Left renal cortex interstitium (tissue), 4 donors: ENCODE measurements at places on chromosomes 11 and 22. TPM values are rescaled to one million over a fixed set of nuclear protein-coding genes. Genes with fewer than 3 reads are reported as not detected.

DNA sequence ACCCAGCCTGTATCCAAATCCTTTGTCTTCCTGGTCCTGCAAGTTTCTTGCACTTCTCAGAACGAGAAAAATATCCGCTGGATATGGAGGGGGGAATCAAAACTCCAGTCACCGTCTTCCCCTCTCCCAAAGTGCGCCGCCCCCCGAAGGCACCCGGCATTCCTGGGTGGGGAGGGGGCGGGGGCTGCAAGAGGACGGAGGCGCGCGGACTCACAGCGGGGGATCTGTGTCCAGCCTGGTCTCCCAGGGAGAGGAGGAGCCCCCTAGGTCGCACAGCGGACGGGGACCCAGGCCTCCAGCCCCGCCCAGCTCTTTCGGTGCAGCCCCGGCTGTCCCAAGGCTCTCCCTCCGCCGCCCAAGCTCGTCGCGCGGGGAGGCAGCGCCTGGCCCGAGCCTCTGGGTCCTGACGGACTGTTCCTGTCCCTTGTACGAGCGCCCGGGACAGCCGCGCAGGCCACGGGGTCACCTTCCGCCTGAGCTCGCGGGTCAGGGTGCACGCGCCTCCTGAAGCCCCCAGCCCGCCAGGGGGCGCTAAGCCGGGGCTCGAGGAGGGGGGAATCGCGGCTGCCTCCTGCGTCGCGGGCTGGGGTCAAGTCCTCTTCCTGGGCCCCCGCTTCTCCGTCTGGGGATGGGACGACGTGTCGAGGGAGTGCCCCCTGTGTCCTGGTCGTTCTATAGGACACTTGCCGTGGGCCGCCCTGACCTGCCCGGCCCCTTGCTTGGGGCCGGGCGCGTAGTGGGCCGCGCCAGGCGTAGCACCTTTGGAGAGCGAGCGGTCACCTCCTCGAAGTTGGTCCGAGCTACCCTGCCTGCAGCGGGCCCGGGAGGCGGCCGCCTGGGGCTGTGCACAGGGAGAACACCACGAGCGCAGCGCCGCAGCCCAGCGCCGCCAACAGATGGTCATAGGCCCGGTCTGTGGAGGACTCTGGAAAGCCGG is 2.4 kb upstream of the WNT11 start:
- no peak for DNase-seq

DNA sequence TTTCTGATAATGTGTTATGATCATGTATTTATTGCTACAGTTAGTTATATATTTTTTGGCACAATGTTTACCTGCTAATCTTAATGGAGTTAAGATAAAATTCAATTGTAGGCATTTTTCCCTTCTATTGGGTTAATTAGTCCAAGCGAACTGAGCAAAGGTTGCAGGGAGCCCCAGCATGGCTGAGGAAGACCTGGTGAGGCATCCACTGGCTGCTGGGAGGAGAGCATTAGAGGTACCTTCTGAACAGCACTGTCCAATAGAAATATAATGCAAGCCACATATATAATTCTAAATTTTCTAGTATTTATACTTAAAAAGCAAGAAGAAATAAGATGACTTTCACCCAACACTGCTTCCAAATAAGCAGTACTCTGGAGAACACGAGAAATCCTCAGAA is 689 bp upstream of the TMEM126A start:
- no peak for DNase-seq

- DNase-seq: no peak
Observed at GRCh38 chr22:45540122-45540521, 37.4 kb downstream of the FBLN1 start.

DNA sequence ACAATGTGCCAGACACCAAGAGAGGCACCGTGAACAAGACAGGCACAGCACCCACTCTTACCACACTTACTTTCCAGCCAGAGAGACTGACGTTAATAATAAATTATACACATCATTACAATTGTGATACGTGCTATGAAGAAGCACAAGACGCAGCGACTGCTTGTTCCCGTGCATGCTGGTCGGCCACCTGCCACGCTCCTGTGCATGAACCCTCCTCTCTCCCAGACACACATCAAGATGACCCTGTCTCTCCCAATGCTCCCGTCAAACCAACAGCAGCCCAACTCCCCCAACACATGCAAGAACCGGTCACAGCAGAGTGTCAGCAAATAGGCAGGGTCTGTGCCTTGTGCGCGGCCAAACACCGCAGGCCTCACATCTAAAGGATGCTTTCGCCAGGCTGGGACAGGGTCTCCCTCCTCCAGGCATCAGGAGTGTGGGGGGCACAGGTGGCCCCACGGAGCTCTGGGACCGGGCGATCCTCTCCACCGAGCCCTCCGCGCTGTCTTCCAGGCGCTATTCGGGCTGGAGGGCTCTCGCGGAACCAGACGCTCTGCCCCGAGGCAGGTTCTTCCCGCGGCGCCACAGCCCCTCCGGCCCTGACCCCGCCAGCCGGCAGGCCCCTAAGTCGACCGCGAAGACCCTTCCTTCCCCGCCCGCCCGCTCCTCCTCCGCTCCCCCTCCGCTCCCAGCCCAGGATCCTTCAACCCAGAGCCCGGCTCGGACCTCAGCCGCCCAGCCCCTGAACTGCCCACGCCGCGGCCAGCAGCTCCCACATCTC is 533 bp downstream of the SERGEF start:
- DNase-seq: no peak

GRCh38 chr11:102757823-102758549 is 22.4 kb downstream of the MMP10 start:
- no peak for DNase-seq

DNA sequence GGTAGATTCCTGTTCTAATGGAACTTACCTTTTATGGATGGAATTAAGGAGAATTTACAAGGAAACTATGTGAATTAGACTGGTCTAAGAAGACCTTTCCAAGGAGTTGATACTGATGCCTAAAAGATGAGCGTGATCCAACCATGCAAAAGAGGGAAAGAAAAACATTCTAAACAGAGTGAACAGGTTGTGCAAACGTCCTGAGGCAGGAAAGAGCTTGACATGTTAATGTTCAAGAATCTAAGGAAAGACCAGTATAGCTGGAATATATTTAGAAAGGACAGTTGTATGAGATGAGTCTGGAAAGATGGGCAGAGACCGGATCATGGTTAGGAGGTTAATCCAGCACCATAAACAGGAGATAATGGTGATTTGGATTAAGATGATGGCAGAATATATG is 1.3 kb downstream of the DDIAS start:
- DNase-seq: no peak

GRCh38 chr22:38925571-38926041 is 31.8 kb upstream of the APOBEC3A start:
- no peak for DNase-seq

- DNase-seq: no peak
Observed at GRCh38 chr22:20569059-20570058, 61.9 kb downstream of the MED15 start.

DNA sequence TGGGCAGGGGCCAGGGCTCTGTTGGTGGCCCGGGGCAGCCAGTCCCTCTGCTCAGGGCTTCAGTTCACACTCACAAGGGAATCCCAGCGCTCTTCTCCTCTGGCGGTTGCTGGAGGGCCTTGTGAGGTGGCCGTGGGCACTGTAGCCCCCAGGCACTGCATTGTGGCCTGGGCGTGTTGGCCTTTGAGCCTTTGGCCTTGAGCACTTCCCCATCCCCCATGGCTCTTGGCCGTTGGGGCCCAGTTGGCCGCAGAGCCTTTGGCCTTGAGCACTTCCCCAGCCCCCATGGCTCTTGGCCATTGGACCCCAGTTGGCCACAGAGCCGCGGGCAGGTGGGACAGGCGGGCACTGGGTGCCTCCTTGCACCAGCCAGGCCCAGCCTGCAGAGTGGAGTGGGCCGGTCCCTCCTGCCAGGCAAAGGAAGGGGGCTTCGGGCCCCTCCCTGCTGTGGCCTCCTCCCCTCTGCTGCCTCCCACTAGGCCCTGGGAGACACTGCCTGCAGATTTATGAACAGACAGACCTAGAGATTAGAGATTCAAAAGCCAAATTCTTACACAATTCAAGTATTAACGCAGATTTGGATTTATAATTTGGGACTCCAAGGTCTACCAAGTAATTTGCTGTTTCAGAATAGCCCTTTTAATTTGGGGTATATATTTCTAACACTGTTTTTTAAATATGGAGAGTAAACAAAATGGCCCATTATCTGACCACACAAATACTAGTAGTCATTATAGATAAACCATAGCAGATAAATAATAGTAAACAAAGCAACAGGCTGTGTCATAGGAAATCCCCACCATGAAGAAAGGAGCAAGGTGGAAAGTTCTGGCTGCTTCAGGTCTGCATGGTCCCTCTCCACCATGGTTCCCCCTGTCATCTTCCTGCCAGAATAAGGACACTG is 18.2 kb upstream of the TXNRD2 start:
- no peak for DNase-seq

DNA sequence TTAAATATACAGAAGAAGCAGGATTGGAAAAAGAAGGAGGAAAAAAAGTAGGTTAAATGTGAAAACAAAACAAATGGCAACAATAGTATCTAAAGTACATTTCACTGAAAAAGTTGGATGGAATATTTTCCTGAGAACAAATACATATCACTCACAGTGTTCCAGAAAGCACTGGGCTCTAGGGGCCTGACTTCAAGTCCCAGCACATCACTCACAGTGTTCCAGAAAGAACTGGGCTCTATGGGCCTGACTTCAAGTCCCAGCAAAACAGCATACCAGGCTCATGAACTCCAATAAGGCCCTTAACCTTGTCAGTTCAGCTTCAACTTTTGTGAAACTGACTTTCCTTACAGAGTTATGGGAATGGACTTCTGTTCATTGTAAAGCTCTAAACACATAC is 46.0 kb upstream of the CCDC34 start:
- DNase-seq: no peak

DNA sequence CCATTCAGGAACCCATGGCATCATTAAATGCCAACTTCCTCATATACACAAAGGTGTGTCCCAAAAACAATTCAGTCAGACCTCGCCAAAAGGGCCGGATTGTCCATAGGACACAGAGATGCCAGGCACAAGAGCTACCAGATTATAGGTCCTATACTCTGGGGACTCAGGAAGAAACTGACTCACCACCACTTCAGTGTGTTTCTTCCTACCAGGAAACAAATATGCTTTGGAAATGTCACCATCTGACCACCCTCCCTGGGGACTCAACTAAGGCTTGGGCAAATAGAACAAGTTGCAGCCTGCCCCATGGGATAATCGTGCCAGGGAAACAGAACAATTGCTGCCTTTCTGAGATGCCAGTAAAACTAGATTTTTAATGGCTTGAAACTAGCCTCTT is 11.7 kb downstream of the POU2AF3 start:
- DNase-seq: no peak

GRCh38 chr11:64863391-64864060 is 14.9 kb downstream of the EHD1 start:
- DNase-seq: no peak

DNA sequence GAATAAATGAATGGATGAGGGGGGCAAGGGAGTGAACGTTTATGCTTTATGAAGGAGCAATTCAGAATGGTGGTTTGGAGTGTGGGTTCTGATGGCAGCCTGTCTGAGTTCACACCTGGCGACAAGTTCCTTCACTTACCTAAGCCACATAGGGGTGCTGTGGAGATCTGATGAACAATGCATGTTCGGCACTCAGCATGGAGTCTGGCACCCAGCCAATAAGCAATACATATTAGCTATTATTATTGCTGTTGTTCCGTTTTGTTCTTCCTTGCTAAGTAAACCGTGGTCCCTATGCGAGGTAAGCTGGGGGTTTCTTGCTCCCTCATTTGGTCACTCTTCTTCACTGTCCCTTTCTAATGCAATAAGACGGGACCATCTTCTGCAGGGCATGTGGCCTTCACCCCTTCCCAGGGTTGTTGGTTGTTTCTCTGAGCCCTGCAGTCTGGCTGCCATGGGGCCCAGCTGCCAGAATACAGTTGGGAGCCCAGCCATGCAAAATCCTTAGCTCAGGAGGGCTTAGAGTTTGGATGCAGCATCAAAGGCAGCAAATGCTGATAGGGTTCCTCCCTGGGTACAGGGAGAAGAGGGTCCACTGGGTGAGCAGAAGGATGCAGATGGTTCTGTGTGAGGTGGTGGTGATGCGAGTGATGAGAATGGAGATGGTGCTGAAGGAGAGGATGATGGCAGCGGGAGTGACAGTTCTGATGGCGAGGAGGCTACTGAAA is 6.4 kb upstream of the PKNOX2 start:
- DNase-seq: no peak

DNA sequence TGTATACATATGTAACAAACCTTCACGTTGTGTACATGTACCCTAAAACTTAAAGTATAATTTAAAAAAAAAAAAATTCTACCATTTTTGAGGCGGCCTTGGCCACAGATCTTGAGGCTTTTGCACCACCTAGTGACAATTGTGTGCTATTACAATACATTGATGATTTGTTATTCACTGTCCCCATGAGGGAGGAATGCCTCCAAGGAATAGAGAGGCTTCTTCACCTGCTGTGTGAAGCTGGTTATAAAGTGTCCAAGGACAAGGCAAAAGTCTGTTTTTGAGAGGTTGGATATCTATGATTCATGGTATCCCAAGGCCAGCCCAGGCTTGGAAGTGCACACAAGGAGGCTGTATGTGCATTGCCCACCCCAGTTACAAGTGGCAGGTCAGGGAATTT is 30.7 kb downstream of the SLC22A25 start:
- no peak for DNase-seq

DNA sequence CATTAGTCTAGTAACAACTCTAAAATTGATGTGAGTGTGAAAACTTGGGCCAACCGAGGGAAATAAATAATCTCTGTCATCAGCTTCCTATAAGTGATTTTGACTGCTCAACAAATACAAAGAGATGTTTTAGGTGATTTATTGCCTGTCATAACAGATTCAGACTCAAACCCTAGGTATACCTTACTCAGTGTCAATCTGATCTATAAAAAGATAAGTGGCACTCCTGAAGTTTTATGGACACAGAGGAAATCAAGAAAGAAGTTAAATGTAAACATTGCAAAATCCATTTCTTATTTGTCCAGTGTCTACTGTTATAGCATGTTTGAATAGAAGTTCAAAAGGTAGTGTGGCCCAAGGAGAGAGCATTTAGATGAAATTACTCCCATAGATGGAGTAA is 30.4 kb upstream of the TYR start:
- DNase-seq: no peak

DNA sequence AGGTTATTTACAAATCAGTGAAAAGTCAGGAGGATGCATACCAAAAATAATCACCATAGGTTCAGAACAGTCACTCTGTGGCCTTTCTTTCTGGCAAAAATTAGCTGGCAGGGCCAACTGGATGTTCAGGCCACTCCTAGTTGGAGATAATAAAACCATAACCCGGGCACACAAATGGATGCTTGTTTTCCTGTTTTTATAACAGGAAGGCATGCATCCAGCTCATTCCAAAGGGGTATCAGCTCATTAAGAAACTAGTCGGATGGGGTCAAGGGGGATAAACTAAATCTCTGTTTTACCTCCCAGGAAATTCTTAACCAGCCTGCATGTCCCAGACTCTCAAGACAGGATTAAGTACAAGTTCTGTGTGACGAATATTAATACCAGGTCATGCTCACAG is 81.0 kb downstream of the FBXO7 start:
- DNase-seq: no peak

The ANO9 gene
- 8.5 TPM for polyA plus RNA-seq

The ALDH3B1 gene
- polyA plus RNA-seq: 3.5 TPM

The PHLDB1 gene
- polyA plus RNA-seq: 191 TPM

The NPAS4 gene
- polyA plus RNA-seq: 0.54 TPM

The KCNQ1OT1 gene
- polyA plus RNA-seq: 2.7 TPM

The WBP2NL gene
- polyA plus RNA-seq: 6.7 TPM

The POU2AF3 gene
- polyA plus RNA-seq: 9.2 TPM
